ENCODE measurements at places on chromosomes 1 and 21. TPM values are rescaled to one million over a fixed set of nuclear protein-coding genes. Genes with fewer than 3 reads are reported as not detected.
A peak's percentile ranks its signal among the peaks of the same experiment; 100 is the strongest.

Gene PFDN2
- 96.3 TPM for polyA plus RNA-seq

GRCh38 chr1:67793562-67793961 lies 39.7 kb downstream of the GNG12 start:
- DNase-seq: no peak

DNA sequence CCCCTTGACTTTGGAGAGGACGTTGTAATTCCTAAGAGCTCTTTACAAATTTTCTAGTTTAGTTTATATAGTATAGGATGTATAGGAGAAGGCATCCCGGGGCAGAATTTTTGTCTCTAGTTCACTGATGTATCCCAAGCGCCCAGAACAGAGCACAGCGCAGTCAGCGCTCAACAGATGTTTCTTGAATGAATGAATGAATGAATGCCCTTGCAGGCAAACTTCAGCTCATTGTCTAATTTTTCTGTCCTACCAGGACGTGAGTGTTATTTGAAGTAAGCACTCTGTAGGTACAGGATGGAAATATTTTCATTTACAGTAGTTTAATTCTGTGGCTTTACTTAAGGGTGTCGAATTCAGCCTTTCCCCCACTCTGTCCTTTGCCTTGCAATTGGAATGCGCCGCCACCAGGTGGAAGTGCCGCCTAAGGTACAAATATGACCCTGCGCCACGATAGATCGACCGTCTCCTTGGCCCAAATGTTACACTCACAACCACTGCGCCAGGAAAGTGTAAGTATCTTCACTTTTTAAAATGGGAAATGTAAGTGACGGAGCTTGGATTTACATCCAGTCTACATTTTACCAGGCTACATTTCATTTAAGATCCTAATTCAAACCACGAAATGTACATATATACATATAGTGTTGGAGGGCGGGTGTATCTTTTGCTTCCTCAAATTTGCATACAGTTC lies 910 bp upstream of the MRPL39 start:
- peak; percentile 88 for DNase-seq

GRCh38 chr1:20143318-20143717 lies 4.2 kb downstream of the PLA2G2F start:
- no peak for DNase-seq
